Calu3 (cell line): ENCODE measurements at places on chromosomes 1 and 21. TPM values are rescaled to one million over a fixed set of nuclear protein-coding genes. Genes with fewer than 3 reads are reported as not detected.

GABPA gene
- total RNA-seq: 10.3 and 11.1 TPM in 2 replicates

- no peak overlapping the region for H3K4me3 ChIP-seq
- no peaks in the 10 kb centered on the region for H3K36me3 ChIP-seq
- no peaks in the 10 kb centered on the region for H3K4me1 ChIP-seq
Observed at GRCh38 chr1:245241526-245242130, 86.8 kb downstream of the KIF26B start.

GRCh38 chr1:211326140-211326527 is 499 bp upstream of the TRAF5 start:
- peak overlapping the region; percentile 86 for H3K27ac ChIP-seq
- peaks cover 22% of the 10 kb centered on the region for H3K36me3 ChIP-seq
- DNase-seq: no peak
- H3K4me1 ChIP-seq: peaks cover 35% of the 10 kb centered on the region

DNA sequence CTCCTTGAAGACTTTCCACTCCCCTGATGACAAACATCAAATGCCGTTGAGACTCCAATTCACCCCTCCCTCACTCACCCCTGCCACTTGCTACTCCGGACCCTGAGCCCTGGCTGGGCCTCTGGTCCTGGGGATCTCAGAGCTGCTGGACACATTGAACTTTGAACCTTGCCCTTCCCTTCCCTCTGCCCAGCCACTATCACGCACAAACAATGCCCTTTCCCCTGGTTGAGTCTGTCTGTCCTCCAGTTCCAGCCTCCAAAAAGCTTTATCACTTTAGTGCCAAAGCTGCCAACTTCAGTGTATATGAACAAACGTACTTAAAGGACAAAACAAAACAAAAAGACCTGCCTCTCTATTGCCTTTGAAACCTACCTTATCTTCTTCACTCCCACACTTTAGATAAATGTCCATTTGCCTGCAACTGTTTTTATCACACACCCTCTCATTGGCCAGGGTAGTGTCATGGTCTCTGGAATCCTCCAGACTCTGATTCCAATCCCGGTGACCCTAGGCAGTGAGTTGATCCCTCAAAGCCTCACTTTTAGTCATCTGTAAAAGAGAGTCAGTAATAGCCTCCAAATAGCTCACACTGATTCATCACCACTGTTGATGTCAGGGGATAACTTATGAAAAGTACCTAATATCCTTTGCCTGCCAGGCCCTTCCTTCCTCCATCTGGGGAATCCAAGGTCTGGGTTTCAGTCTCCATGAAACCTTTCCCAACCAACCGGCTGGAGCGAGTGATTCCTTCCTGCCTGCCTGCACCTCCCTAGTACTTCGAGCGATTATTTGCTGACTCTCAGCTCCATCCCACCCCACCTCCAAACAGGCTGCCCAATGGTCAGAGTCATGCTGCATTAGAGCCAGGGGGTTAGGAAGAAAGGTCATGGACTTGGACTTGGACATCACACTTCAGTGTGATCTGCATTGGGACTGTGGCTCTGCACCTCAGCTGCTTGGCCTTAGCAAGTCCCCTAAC is 15.9 kb upstream of the SPOCD1 start:
- no peak for DNase-seq
- no peak overlapping the region for H3K27ac ChIP-seq
- H3K36me3 ChIP-seq: no peaks in the 10 kb centered on the region
- no peak overlapping the region for H3K4me3 ChIP-seq

- H3K36me3 ChIP-seq: no peaks in the 10 kb centered on the region
- no peak overlapping the region for H3K4me3 ChIP-seq
- H3K27me3 ChIP-seq: no peaks in the 10 kb centered on the region
- peaks cover 35% of the 10 kb centered on the region for H3K4me1 ChIP-seq
Observed at GRCh38 chr1:235291599-235292091, 36.3 kb downstream of the ARID4B start.
